NCI-H774 (cell line): ENCODE measurements at places on chromosomes 7 and 10.

- no peak for DNase-seq
These were observed 110.3 kb upstream of the ARID5B start for GRCh38 chr10:61791216-61791615.

- no peak for DNase-seq
These were observed 66.1 kb upstream of the INPP5A start for GRCh38 chr10:132471484-132471883.

DNA sequence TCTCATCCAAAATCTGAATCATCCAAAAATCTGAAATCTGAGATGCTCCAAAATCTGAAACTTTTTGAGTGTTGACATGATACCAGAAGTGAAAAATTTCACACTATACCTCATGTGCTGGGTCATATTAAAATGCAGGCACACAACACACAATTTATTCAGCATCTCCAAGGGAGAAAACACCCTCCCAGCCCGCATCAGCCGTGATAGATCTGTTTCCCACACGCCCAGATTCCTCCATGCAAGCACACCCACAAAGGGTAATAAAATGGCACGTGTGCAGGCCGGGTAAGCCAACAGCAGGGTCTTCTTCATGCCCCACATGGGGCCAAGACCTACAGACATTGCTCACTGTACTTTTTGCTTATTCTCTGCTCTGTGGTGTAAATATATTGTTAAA, 173.1 kb upstream of the FERD3L start:
- DNase-seq = no peak

- no peak for DNase-seq
These were observed 46.3 kb downstream of the NRP1 start for GRCh38 chr10:33288127-33288526.

DNA sequence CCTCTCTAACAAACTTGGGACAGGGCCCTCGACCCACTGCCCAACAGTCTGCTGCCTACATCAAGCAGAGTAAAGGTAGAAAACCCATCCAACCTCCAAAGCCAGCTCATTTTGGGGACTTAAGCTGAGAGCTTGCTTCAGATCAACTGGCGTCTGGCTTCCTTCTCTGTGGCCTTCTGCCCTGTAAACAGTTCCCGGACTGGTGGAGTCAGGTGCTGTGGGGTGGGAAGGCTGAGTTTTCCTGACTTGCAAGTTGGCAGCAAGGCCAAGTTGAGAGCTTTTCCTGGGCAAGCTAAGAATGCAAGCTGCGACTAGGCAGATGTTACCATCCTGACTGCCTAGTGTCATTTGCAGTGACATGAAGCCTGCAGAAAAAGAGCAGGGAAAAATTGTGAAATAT, 3.7 kb downstream of the GALNT17 start:
- no peak for DNase-seq

- DNase-seq = no peak
These were observed 128.2 kb upstream of the ADAM12 start for GRCh38 chr10:126516515-126516914.
